Panc1 (cell line): ENCODE measurements at places on chromosomes 6 and 20.

GRCh38 chr6:170243386-170243785 is 47.5 kb downstream of the DLL1 start:
- DNase-seq = no peak

GRCh38 chr6:37236921-37237320 is 20.7 kb upstream of the TBC1D22B start:
- DNase-seq = no peak

GRCh38 chr6:168228676-168229367 is 90.8 kb downstream of the DACT2 start:
- no peak for DNase-seq

DNA sequence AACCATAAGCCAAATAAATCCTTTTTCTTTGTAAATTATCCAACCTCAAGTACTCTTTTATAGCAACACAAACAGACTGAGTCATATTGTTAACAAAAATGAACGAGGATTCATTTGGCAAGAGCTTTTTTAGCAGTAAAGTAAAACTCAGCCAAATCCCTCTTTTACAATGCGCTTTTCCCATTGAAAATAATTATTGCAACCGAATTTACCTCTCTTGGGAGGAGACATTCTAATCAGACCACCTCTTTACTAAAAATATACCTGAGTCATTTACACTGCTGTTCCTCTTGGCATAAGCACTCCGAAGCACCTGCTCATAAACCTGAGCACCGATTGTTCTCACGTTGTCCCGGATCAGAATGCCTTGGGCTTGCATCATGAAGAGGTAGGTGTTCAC is 57.4 kb downstream of the B4GALT5 start:
- no peak for DNase-seq

DNA sequence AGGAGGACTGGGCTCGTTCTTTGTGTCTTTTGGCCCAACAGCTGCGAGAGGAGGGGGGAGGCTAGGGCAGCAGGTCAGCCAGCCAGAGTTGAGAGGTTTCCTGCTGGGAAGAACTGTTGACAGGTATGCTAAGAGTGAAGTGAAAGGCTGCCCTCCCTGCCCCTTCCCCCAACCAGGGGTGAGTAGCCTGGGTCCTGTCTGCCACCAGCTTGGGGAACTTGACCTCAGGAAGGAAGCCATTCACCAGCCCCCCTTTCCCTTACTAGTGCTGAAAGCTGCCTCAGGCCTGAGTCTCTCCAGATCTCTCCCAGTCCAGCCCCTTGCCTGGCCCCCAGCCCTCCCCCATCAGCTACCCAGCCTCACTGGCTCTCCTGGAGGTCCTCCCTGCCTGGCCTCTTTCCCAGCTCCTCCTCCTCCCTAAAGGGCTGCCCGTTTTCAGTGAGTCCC is 20.7 kb upstream of the ZNF76 start:
- DNase-seq = no peak

DNA sequence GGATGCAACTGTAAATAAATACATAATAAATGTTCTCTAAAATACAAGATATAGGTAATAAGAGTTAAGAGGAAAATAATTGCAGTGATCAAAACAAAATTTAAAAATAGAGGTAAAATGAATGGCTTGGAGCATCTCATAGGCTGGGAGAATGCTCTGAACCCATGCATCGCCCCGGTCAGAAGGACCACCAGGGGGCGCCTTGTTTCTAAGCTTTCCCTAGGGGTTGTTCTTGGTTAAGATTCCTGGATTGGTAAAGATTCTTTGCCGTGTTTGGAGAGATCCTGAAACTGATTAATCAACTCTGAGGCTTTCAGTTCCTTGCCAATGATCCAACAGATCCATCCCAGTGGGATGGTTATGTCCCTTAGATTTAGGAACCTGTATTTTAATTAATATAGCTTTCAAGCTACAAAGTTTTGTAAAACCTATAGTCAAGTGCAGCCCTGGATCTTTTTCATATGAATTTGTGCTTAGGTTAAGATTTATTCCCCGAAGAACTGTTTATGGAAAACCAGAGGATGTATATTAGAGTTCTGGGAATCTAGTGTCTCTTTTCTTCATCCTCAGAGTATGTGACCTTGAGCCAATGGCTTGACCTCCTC is 45.3 kb upstream of the PRELID3B start:
- peak; percentile 38 for DNase-seq

DNA sequence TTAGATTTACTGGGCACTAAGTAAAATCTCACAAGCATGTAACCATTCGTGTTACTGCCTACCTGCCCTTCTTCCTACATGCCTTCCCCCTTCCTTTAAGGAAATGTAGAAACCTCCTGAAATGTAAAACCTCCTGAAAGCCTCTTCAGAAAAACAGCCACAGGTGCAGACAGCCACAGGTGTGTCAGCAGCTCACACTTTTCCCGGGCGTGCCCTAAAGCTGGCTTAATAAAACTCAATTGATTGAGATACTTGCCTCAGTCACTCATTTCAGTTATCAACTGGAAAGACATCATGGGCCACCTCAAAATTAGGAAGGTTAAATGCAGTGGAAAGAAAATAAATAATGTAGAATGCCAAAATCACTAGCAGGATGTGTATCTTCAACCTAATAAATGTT is 23.1 kb upstream of the PBOV1 start:
- no peak for DNase-seq

DNA sequence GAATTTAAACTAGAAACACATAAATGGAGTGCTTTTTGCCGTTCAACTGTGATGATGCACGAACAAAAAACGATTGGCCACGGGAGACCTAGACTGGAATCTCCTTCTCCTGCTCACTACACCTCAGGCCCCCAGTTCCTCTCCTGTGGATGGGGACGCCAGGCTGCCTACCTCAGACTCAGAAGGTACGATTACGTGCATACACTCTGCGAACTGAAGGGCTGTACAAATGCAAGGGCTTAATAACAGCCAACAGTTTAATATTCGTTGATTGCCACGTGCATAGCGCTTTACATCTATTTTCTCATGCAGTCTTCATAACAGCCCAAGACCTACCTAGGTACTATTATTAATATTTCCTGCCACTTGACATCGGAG is 495 bp upstream of the ARMC2 start:
- no peak for DNase-seq

- no peak for DNase-seq
Measured at GRCh38 chr6:146550911-146551310, 7.3 kb downstream of the RAB32 start.

DNA sequence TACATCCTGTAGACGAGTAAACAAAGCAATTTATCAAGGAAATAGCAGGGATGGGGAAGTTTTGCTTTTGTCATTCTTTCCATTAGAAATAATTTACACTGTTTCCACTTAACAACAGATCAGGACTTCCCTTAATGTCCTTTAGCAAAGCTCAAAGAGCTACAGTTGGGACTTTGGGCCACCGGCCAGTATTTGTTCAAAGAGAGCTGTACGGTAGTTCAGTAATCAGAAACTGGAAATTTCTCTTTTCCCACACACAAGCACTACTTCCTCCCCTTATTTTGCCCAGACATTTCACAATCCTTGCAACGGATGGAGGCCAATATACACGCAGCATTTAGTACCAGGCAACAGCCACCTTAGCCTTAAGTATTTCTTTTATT is 12.1 kb upstream of the HINT3 start:
- DNase-seq = no peak

DNA sequence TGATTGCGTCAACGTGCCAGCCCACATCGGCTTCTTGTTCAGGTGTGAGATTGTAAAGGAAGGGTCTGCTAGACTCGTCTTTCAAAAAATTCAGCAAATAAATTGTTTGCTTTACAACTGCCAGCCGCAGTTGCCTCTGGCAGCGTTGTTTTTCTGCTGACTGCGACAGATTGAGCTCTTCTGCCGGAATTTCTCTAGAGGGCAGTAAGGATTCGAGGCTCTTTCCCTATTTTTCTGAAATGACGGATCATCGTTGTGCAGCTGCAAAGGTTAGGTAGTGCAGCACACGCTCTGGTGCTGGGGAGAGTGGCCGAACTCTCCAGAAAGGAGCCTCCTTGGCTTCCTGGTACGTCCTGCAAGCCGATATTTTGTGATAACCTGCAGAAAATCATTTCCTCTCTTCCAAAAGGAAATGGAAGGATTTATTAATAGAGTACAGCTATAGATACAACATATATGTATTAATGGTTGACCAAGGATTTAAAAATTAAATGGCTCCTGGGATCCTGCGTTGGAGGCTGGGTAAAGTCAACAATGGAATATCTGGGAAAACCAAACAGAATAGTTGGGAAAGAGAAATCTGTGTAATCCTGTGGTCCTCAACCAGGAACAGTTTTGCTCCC is 121.9 kb upstream of the ZFP64 start:
- peak; percentile 20 for DNase-seq

DNA sequence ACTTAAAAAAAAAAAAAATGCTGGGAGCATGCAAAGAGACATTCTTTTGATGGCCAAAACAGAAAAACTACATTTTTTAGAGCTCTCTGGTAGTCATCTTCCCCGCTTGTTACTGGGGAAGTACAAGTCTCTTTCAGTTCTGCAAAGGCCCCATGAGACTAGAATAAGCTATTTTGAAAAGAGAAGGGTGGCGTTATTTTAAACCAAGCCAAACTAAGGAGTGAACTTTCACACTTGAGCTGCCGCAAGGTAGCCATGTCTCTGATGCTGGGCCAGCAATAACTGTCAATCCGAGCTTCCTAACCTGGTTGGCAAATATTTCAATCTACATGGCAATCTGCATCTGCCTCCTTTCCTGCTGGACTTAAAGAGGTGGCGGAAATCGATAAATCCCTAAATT is 96.7 kb downstream of the L3MBTL3 start:
- no peak for DNase-seq

GRCh38 chr6:164345327-164345726 is 930.8 kb downstream of the QKI start:
- DNase-seq = no peak

DNA sequence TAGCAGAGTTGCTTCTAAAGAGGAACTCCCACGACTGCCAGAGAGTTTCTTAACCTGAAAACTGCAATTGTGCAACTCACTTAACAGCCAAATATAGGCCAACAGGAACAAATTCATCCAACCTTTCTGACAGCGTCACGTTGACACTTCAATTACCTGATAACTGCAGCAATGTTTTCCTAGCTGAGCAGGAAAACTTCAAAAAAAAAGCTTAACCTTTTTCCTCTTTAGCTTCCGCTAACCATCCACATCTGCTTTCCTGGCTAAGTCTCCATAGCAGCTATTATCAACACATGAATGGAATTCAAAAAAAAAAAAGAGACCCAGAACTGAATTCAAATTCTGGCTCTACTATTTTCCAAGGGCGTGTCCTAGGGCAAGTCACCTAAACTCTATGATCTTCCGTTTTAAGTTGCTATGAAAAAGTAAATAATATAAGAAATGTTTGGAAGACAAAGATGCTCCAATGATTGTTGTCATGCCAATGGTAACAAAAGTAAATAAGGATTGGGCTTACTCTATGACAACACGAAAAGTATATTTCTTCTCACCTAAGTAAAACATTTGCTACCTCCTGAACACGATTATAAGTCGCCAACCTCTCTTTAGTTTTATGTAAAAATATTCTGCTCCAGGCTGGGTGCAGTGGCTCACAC is 524.6 kb upstream of the JARID2 start:
- no peak for DNase-seq

- DNase-seq = no peak
Measured at GRCh38 chr6:169365567-169366257, 112.1 kb upstream of the THBS2 start.

- DNase-seq = no peak
Measured at GRCh38 chr6:13357551-13358075, 29.3 kb upstream of the TBC1D7 start.

- DNase-seq = no peak
Measured at GRCh38 chr6:106430466-106430865, 69.9 kb downstream of the CRYBG1 start.

- no peak for DNase-seq
Measured at GRCh38 chr6:134261766-134262165, 56.1 kb downstream of the SGK1 start.

GRCh38 chr6:16721977-16722376 is 39.3 kb downstream of the ATXN1 start:
- DNase-seq = no peak

GRCh38 chr6:98687752-98688151 is 146.6 kb upstream of the POU3F2 start:
- DNase-seq = no peak

GRCh38 chr20:51692806-51693400 is 75.3 kb downstream of the ATP9A start:
- DNase-seq = no peak

DNA sequence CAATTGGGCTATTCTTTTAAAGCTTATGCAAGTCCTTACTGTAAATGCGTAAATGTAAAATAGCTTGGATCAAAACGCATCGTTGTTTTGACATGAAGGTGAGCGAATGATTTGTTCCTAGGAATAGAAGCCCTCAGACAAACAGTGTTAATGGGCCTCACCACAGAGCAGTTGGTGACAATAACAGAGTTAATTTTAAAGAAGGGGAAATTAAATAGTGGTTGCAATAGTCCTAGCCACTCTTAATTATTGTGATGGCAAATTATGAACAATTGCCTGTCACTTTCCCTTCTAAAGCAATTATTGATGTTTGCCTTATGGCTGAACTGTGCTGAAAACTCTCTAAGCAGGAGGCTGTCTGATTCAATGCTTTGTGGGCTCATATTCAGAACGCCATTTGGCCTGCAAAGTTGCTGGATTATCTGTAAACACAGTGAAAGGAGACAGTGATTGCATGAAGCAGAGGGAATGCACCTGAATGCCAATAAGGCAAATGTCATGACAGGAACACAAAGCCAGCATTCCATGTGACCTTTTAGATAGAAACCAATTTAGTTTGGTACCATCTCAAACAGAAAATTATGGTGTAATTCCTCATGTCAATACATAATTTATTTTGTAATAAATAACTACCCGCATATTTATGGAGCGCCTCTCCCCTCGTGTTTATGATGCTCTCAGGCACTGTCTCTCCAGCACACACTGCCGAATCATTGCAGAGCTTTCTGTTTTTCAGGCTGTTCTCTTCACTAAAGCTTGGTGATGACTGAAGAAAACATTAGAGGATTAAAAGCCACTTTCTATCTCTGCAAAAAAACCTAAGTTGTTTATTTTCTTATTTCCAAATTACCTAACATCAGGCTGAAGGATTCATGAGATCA is 387.5 kb downstream of the HACE1 start:
- DNase-seq = no peak

DNA sequence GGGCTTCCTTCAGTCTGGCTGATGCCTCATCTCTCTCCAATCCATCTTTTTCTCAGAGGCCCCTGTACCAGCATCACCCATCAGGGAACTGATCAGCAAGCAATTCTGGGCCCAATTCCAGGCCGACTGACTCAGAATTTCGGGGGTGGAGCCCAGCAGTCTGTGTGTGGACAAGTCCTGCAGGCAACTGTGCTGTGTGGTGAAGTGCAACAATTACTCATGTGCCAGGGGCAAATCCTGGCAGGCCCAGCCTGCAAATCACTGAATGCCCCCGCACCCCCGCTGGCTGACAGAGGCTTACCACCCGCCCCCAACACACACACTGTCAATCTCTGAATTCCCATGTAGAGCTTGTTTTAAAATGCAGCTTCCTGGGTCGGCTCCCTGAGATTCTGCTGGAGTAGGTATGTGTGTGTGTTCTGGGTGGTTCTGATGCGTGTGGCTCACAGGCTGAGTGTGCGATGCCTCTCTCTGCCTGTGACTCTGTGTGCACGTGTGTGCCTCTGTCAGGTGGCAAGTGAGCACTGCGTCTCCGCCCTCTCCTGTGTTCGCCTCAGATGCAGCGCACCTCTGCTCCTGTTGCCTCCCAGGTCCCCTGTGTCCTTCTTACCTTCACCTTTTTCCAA is 45.4 kb downstream of the SSR1 start:
- DNase-seq = no peak
